ENCODE measurements at places on chromosomes 3 and 15.

DNA sequence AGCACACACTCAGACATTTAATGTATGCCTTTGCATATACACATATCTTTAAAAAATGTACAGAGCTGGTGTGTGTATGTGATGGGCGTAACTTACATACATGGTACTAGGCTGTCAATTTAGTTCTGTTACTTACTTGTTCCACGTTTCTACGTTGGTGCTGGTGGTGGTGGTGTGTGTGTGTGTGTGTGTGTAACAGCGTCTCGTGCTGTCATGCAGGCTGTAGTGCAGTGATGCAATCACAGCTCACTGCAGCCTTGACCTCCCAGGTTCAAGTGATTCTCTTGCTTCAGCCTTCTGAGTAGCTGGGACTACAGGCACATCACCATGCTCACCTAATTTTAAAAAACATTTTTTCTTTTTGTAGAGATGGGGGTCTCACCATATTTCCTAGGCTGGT lies 64.2 kb downstream of the ISG20 start:
- no peak for DNase-seq

- DNase-seq: no peak
These were observed 114.3 kb downstream of the CORO2B start for GRCh38 chr15:68693071-68693470.

GRCh38 chr3:192133271-192133670 lies 594.1 kb downstream of the FGF12 start:
- DNase-seq: no peak

- no peak for DNase-seq
These were observed 584.8 kb downstream of the DIPK2A start for GRCh38 chr3:144556392-144556791.

DNA sequence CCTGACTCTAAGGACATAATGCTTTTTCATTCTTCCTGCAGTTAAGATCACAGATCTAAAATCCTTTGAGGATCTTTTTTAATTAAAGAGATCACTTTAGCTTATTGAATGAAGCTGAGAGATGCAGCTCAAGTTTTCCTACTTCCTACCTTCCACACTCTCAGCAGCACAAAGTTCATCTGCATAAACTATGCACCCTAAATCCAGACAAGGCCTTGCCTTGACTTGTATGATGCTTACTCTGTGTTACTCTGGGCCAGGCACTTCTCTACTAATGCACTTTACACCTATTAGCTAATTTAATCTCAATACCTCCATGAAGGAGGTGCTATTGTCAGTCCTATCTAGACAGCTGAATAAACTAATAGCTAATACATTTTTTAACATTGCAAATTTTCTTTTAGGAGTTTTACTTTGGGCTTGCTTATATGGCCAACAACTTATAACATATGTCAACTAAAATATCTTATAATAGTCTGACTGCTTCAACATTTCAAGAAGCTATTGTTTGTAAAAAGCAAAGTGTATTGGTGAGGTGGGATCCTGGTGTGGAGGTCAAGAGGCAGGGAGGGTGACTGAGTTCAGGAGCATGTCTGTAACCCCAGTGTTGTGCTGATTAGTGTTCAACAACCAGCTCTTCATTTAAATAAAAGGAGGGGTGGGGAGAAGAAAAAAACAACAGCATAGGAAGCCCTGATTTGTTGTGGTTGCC lies 172.4 kb upstream of the ATP11B start:
- no peak for DNase-seq

All from activated naive CD4-positive, alpha-beta T cell treated with anti-CD3 and anti-CD28 coated beads for 36 hours (primary cell).